ENCODE measurements at places on chromosomes 7 and 10. TPM values are rescaled to one million over a fixed set of nuclear protein-coding genes. Genes with fewer than 3 reads are reported as not detected.

GRCh38 chr7:53596230-53596629 lies 560.8 kb downstream of the POM121L12 start:
- no peak for DNase-seq

The PDE1C gene
- total RNA-seq, result 181 TPM

The CALD1 gene
- total RNA-seq, result 86.1 TPM

The UNC5B gene
- total RNA-seq, result 12.2 TPM

- no peak for DNase-seq
These were observed 585.6 kb upstream of the MKI67 start for GRCh38 chr10:128711806-128712205.

DNA sequence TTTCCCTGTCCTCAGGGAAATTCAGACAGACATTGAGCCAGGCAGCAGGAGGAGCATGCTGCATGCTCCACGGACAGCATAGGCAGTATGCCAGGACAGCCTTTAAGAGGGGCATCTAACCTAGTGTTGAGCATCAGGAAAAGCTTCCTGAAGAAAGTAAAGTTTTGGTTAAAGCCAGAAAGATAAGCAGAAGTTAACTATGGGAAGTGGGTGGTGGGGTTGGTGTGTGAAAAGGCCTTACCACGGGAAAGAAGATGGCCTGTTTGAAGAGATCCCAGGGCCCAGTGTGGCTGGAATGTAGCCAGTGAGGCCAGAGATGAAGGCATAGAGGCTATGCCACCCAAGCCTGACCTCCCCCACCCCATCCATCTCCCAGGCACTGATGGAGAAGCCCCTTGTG lies 102.4 kb upstream of the PLXNA4 start:
- no peak for DNase-seq

DNA sequence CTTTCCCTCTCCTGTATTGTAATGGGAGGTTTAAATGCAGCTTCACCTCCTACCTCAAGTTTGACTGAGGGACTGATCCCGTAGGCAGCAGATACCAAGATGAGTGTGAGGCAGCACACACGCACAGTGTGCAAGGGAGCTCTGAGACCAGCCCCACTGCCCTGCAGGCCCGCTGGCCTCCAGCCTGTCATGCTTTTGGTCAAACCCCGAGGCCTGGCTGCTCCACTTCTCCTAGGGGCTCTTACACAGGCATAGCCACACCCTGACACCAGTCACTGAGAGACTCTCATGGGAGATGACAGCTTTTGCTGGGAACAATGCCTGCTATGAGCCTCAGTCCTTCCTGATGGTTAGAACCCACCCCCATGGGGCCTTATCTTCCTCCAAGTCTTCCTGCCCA lies 27.6 kb downstream of the DRGX start:
- no peak for DNase-seq

The GLUD1 gene
- 101 TPM for total RNA-seq

The RSU1 gene
- total RNA-seq, result 49.4 TPM

DNA sequence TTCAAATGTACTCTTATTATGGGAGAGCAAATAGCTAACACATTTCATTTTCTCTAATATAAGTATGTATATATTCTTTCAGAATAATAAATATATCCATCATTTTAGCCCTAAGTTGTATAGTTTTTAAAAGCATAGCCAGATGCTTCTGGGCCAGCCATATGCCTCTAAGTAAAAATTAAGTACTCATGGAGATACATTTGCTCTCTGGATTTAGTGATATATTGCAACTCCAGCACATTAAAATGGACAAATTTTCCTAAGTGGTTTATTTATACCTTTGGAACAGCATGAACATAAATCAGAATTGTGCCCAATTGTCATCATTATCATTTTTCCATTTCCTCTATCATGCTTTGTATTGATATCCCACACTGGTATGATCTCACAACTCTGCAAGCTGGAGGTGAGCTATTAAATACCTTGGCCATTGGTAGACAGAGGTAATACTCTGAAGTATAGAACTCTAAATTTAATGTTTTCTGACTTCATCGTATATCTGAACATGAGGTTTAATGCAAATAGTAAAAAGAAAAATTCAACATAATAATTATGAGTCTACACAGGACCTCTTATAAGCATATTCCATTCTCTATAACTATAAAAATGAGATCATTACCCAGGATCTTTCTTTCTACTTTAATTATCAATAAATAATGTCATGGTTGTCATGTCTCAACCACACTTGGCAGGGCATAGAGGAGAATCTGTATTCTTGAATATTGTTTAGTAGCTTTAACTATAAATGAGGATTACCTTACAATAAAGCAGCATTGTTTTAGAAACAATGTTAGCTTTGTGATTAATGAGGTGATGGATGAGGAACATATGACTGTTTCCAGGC lies 90.8 kb downstream of the AGMO start:
- DNase-seq, result no peak

The ACSL5 gene
- total RNA-seq, result 6.0 TPM

The IFIT1B gene
- not detected for total RNA-seq

DNA sequence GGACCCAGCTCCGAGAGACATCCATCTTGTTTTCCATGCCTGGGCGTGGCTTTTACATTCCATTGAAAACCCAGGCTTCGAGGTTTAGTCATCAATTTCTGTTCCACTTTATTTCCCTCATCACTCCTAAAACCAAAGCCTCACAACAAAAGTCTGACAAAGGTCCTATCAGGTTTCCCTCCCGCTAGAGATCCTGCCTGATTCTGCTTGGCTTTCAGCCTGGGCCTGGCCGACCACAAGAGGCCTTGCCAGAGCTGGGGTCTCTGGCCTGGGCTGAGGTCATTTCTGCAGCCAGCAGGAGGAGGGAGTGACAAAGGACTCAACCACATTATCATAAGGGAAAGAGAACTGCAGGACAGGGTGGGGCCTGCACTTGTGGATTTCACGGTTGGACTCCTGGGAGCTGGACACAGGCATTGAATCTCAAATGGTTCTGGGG lies 167.0 kb downstream of the FANK1 start:
- DNase-seq, result no peak

GRCh38 chr7:152144557-152145245 lies 119.2 kb downstream of the GALNT11 start:
- no peak for DNase-seq

The PLPP4 gene
- total RNA-seq, result not detected

DNA sequence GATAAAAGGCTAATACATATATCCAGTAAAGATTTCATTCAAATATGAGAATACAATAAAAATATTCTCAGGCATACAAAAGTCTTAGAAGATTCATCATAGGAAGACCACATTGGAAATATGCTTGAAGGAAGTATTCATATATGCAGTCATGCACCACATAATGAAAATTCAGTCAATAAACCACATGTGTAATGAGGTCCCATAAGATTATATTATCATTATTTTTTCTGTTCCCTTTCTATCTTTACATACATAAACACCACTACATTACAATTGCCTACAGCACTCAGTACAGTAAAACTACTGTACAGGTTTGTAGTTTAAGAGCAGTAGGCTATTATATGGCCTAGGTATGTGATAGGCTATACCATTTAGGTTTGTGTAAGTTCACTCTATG lies 111.6 kb downstream of the PRTFDC1 start:
- DNase-seq, result no peak

DNA sequence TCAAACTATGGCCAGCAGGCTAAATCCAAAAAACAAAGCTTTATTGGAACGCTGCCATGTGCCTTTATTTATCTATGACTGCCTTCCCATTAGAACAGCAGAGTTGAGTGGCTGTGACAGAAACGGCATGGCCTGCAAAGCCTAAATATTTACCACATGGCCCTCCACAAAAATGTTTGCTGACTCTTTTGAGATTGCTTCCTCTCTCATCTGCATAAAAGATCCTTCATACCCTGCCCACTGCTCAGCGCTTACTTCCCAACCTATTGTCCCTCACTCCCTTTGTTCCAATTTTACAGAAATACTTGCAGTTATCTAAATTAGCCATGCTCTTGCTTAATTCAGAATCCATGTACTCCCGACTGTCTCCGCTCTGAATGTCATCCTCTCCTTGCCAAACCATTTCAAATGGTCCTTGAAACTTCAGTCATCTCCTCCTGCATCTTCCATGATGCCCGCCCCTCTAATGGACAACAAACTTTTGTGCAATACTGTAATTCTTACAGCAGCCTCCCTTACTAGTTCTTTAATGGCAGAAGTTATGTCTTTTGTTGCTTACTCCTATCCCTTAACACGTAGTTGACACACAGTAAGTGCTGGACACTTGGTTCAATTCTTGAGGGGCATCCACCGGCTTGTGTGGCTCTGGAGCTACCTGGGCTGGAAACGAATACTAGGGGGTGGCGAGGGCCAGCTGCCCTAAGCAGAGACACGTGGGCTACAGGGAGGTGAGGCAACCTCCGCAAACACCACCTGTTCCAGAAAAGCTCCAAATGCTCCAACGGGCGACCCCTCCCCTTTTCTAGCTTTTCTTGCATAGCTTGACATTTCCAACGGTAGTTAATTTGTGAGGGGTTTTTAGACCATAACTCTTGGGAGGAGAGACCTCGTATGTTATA lies 832 bp downstream of the XRCC2 start:
- DNase-seq, result no peak

DNA sequence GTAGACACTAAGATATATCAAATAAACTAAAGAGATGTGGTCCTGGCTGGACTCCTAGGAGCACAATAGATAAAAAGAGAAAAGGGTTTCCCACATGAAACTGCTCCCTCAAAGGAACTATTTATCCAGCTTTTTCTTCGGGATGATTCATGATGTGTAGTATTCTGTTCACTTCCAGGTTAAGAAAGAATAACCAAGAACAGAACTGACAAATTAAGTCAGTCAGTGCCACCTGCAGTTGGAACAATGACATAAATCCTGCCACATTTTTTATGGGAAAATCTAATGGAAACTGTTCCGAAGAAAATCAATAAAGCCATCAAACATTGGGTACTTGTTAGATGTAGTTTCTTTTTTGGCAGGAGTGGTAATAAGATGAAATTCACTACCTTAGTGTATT lies 87.1 kb downstream of the POLR1F start:
- no peak for DNase-seq

DNA sequence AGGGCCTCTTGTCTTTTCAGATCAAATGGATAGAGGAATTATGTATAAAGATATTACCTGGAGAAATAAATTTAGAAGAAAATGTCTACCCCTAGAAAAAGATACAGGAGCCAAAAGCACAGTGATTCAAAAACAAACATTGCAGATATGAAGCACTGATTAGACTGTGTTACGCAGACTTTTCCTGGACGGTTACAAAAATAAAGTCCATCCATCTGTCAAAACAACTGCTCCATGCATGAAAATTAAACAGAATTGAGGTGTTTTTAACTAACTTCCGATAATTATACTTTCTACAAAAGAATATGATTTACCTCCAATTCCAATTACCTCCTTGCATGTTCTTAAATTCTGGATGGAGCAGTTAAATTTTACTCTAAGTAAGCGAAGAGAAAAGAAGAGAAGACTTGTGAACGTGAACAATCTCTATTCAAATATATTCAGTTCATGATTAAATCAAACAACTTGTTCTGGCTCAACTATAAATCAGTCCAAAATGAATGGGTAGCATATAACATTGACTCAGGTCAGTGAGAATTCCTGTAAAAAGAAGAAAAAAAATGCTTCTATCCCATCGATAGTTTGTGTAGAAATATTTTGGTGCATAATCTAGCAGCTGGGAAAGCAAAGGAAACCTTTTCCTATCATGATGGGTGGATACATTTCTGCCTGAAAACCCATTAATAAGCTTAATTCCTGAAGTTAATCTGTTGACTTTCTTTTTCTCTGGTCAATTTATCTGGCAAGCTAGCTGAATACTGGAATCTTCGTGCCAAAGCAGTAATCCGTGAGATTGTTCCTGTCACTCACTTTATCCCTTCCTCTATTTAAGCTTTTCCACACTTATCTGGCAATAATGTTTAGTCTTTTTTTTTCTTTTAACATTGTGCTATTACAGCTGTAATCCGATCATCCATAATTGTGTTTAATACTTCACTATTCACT lies 80.4 kb downstream of the SEMA3A start:
- no peak for DNase-seq

GRCh38 chr7:150719960-150720891 lies 3.8 kb downstream of the GIMAP1 start:
- DNase-seq, result no peak

The SPDYE18 gene
- 0.22 TPM for total RNA-seq

GRCh38 chr7:116195451-116195850 lies 14.9 kb upstream of the TES start:
- DNase-seq, result no peak

All from Right ventricle myocardium superior (tissue), 1 donor.